MM.1S (cell line): ENCODE measurements at places on chromosomes 13 and 19.

- H3K4me1 ChIP-seq = peaks cover 7% of the 10 kb centered on the region
- H3K27ac ChIP-seq = no peak overlapping the region
- DNase-seq = no peak
- H3K27me3 ChIP-seq = no peaks in the 10 kb centered on the region
- H3K36me3 ChIP-seq = no peaks in the 10 kb centered on the region
- peak overlapping the region; percentile 62 for H3K4me3 ChIP-seq
These were observed 18.5 kb downstream of the BRSK1 start for GRCh38 chr19:55302318-55302703.

DNA sequence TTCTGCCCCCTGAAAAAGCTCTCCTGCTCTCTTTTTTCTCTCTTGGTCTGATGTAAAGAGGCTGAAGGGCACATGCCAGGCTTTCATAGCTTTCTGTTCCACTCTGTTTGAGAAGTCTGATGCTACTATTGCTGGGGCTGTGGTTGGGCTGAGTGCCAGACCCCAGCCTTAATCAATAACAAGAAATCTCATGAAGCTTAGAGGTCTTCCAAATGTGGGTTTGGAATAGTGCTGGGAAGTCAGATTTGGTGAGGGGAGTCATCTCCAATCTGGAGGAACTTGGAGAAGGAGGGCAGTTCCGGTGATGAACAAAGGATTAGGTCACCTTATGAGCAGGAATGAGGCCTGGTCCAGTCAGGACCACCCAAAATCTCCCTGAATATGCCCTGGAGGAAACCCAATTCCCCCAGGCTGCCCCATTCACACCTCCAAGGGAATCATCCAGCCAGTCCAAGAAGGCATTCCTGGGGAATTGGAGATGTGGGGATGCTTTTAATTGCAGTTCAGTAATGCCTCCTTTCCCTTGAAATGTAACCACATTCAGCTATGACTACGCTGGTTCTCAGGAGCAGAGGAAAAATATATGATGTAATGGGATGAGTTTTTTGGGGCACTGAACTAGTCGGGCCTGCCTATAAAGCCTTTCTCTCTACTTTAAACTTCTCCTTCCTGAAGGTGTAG, 102.0 kb downstream of the STARD13 start:
- no peak overlapping the region for H3K4me3 ChIP-seq
- 0 out of 2 replicates have a peak, but pooled peaks cover 5% of the 10 kb centered on the region for H3K4me1 ChIP-seq
- no peaks in the 10 kb centered on the region for H3K36me3 ChIP-seq
- DNase-seq = no peak

DNA sequence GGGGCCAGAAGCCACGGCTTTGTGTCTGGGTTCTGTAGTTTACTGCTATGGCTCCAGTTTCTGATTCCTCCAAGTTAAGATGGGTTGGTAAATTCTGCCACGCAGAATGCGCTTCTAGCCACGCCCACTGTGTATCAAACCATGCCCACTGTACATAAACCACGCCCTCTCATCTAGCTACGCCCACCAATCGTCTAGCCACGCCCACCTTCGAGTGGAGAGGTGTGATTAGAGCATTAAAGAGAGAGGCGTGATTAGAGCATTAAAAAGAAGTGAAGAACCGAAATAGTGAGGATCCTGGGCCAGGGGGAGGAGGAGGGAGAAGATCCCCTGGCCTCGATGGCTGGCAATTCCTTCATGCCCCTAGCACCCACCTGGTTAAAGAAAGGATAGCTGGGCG, 43.7 kb upstream of the ADGRE5 start:
- H3K36me3 ChIP-seq = no peaks in the 10 kb centered on the region
- peaks cover 69% of the 10 kb centered on the region for H3K27me3 ChIP-seq
- no peak overlapping the region for H3K4me3 ChIP-seq

- H3K27me3 ChIP-seq = peaks cover 5% of the 10 kb centered on the region; the same call in 1 of the 2 replicates
- no peaks in the 10 kb centered on the region for H3K4me1 ChIP-seq
- no peak for DNase-seq
- no peak overlapping the region for H3K4me3 ChIP-seq
These were observed 8.8 kb downstream of the IL4I1 start for GRCh38 chr19:49887665-49888509.

DNA sequence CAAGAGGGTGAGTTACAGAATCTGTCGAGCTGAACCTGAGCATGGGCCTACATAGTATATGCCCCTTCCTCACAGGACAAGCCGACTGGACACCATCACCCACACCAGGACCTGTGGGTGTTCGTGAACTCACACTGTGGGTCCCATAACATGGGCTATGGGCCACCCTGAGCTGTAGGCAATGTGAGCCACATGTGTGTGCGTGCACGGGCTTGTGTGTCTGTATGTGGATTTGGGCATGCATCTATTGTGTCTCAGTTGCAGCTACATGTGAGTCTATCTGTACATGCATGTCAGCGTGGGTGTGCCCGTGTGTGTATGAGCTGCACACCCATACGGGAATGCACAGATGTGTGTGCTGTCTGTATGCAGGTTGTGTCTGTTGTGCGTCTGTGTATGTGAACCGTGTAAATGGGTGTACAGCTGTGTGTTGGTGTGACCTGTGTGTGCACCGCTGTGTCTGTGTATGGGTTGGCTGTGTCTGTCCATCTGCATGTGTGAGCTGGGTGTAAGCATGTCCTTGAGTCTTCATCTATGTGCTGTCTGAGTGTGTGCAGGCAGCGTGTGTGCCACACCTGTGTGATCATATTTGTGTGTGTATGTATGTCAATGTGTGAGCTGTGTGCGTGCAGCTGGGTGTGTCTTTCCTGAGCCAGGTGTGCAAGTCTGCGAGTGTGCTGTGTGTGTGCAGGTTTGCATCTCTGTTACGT, 1.7 kb downstream of the NOTCH3 start:
- H3K27me3 ChIP-seq = peaks cover 58% of the 10 kb centered on the region
- DNase-seq = no peak
- no peaks in the 10 kb centered on the region for H3K36me3 ChIP-seq
- H3K27ac ChIP-seq = no peak overlapping the region

DNA sequence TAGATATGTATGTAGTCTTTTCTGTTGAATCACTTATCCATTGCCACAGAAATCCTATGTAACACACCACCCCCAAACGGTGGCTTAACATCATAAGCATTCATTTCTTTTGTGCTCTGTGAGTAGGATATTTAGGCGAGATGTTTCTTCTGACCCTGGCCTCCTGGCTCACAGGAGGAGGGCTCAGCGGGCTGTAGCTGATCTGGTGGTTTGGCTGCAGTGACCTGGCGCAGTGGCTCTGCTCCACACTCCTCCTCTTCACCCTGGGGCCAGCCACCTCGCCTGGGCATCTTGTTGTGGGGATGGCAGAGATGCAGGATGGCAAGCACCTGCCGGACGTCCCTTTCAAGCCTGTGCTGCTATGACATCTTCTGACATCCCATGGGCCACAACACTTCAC, 147.1 kb upstream of the IRS2 start:
- no peak for DNase-seq
- no peaks in the 10 kb centered on the region for H3K4me1 ChIP-seq
- no peak overlapping the region for H3K4me3 ChIP-seq
- no peaks in the 10 kb centered on the region for H3K36me3 ChIP-seq

DNA sequence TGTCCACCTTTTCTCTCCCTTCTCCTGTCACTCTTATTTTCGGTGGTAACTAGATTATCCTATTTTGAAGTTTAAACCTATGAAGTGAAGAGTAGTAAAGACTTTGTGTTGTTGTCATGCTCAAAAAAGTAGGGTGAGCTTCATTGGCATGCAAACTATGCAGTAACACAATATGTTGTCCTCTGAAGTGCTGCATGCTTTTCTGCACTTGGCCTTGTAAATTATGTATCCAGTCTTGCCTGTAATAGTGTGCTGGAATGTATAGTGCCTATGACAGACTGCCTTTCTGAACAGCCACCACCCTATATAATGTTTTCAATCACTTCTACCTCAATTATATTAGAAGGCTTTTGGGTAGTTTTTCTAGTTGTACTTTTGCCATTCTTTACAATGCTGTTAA, 1198.2 kb upstream of the PCDH20 start:
- H3K27me3 ChIP-seq = no peaks in the 10 kb centered on the region
- no peak overlapping the region for H3K27ac ChIP-seq
- H3K4me1 ChIP-seq = no peaks in the 10 kb centered on the region
- no peak for DNase-seq

- H3K27me3 ChIP-seq = peaks cover 69% of the 10 kb centered on the region
- H3K27ac ChIP-seq = no peak overlapping the region
- H3K4me1 ChIP-seq = no peaks in the 10 kb centered on the region
- H3K4me3 ChIP-seq = no peak overlapping the region
These were observed 8.1 kb upstream of the ADGRE2 start for GRCh38 chr19:14786421-14786851.

- no peaks in the 10 kb centered on the region for H3K27me3 ChIP-seq
- H3K4me1 ChIP-seq = no peaks in the 10 kb centered on the region
- no peak overlapping the region for H3K27ac ChIP-seq
- DNase-seq = no peak
- no peak overlapping the region for H3K4me3 ChIP-seq
These were observed 11.2 kb upstream of the ZNF681 start for GRCh38 chr19:23769691-23770468.

GRCh38 chr13:36712290-36712689, 38.5 kb downstream of the SERTM1 start:
- no peaks in the 10 kb centered on the region for H3K4me1 ChIP-seq
- H3K4me3 ChIP-seq = no peak overlapping the region
- DNase-seq = no peak
- H3K27ac ChIP-seq = no peak overlapping the region

GRCh38 chr13:51532736-51533197, 51.5 kb upstream of the WDFY2 start:
- no peak for DNase-seq
- no peak overlapping the region for H3K27ac ChIP-seq
- no peaks in the 10 kb centered on the region for H3K27me3 ChIP-seq

- DNase-seq = no peak
- no peak overlapping the region for H3K4me3 ChIP-seq
- H3K27me3 ChIP-seq = no peaks in the 10 kb centered on the region
These were observed 12.9 kb upstream of the MICU2 start for GRCh38 chr13:21616880-21617279.

- H3K4me1 ChIP-seq = no peaks in the 10 kb centered on the region
- H3K27ac ChIP-seq = no peak overlapping the region
- H3K4me3 ChIP-seq = no peak overlapping the region
These were observed 1198.5 kb downstream of the EFNB2 start for GRCh38 chr13:105336706-105337576.

DNA sequence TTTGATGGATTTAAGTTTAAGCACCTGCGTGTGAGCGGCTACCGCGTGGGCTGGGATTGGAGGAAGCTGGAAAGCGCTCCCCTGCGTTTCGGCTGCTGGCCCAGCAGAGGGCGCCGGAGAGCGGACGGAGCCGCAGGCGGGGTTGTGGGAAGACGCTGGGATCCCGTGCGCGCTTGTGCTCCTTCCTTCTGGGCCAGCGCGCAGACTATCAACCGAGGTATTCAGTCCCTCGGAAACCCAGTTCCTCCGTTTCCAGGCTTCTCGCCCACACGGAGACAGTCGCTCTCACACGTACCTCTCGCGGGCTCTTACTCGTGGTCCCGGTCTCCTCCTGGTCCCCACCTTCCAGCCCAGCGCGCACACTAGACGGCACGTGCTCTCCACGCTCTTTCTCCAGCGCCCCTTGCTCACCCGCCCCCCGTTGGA, 28.8 kb downstream of the EPN1 start:
- no peak for DNase-seq
- 0 out of 2 replicates have a peak, but pooled peaks cover 2% of the 10 kb centered on the region for H3K36me3 ChIP-seq
- H3K4me3 ChIP-seq = no peak overlapping the region
- H3K4me1 ChIP-seq = no peaks in the 10 kb centered on the region
- no peak overlapping the region for H3K27ac ChIP-seq
- H3K27me3 ChIP-seq = no peaks in the 10 kb centered on the region

- peaks cover 43% of the 10 kb centered on the region for H3K4me1 ChIP-seq
- peak overlapping the region; percentile 48; the same call in 1 of the 2 replicates for H3K27ac ChIP-seq
- DNase-seq = peak; percentile 5
- H3K36me3 ChIP-seq = no peaks in the 10 kb centered on the region
These were observed 25.6 kb upstream of the GAS6 start for GRCh38 chr13:113889467-113889866.

DNA sequence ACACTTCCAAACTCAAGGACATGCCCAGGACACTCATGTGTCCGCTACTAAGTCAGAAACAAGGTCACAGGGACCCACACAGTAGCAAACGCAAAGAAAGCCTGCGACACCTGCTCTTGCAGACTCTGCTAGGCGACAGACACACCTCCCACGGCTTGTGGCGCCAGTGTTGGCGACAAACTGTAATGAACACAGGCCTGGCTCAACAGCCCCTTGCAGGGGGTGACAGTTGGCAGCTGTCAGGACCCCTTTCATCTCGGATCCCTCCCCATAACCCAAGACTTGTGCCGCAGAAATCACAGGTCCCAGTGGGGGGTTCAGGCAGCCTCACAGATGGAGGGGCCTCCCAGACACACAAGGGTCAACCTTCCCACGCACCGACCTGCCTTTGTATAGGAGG, 364 bp downstream of the CKM start:
- no peaks in the 10 kb centered on the region for H3K4me1 ChIP-seq
- H3K36me3 ChIP-seq = no peaks in the 10 kb centered on the region
- no peak overlapping the region for H3K27ac ChIP-seq
- peaks cover 50% of the 10 kb centered on the region for H3K27me3 ChIP-seq
- DNase-seq = no peak
- no peak overlapping the region for H3K4me3 ChIP-seq

- H3K4me3 ChIP-seq = peak overlapping the region; percentile 79
- no peak for DNase-seq
- H3K27ac ChIP-seq = no peak overlapping the region; the same call in 1 of the 2 replicates
- H3K4me1 ChIP-seq = peaks cover 14% of the 10 kb centered on the region; the same call in 1 of the 2 replicates
- no peaks in the 10 kb centered on the region for H3K36me3 ChIP-seq
These were observed 1.1 kb upstream of the ATP11A start for GRCh38 chr13:112688560-112689302.

GRCh38 chr13:41006978-41007743, 12.0 kb downstream of the ELF1 start:
- no peaks in the 10 kb centered on the region for H3K36me3 ChIP-seq
- peak overlapping the region; percentile 91; the same call in 1 of the 2 replicates for H3K27ac ChIP-seq
- no peak overlapping the region; the same call in 1 of the 2 replicates for H3K4me3 ChIP-seq

DNA sequence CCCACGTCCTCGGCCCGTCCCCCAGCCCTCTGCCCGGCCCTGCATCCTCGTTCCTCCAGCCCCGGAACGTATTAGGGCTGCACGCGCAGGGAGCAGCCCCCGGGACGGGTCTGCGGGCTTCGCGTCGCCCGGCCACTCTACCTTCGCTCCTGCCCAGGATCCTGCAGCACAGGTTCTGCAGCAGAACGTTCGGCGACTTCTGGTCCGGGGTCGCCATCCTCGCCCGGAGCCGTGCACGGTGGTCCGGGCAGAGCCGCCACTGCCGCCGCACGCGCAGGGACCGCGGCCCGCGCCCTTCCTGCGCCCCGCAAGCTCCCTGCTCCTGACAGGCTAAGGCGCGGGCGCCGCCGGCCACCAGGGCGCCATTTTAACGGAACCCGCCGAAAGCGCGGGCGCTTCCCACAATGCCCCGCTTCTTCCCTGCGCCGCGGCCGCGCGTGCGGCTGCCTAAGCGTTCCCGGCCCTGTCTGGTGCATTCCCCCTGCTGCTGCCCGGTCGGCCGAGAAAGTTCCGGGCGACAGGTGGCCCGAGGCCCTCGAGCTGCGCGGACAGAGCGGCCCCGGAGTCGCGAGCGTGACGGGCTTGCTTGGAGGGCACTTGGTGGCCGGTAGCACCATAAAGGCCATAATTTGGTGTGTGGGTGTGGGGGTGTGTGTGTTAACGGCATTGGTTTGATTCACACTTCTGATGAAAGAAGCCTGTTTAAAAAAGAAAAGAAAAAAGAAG, at the start of gene TUBGCP3:
Gene TUBGCP3 (minus strand): TSS at position 390 of the 726 bp plus-strand sequence. CDS start 173 bp downstream, at position 217.
- no peaks in the 10 kb centered on the region for H3K27me3 ChIP-seq
- H3K4me1 ChIP-seq = peaks cover 24% of the 10 kb centered on the region
- H3K4me3 ChIP-seq = peak within 1 kb of the TSS; percentile 92
- H3K27ac ChIP-seq = peak within 1 kb of the TSS; percentile 91
- DNase-seq = peak; percentile 87

- no peak overlapping the region for H3K4me3 ChIP-seq
- no peaks in the 10 kb centered on the region for H3K4me1 ChIP-seq
- no peaks in the 10 kb centered on the region for H3K36me3 ChIP-seq
- H3K27me3 ChIP-seq = peaks cover 2% of the 10 kb centered on the region
- DNase-seq = no peak
- H3K27ac ChIP-seq = no peak overlapping the region
These were observed 166.1 kb downstream of the ITGBL1 start for GRCh38 chr13:101618440-101619187.
